T-helper 17 cell (primary cell): ENCODE measurements at places on chromosomes 12 and 14. TPM values are rescaled to one million over a fixed set of nuclear protein-coding genes. Genes with fewer than 3 reads are reported as not detected.

The IGFBP6 gene
- total RNA-seq, result 0.45 TPM

The VASH1 gene
- 11.7 TPM for total RNA-seq

The CRIP1 gene
- 842 TPM for total RNA-seq

The CHURC1 gene
- total RNA-seq, result 78.3 TPM

The KRT73 gene
- 0.40 TPM for total RNA-seq

The CCDC175 gene
- total RNA-seq, result not detected

The ADAM21 gene
- not detected for total RNA-seq

The POTEG gene
- not detected for total RNA-seq

The SLC6A15 gene
- total RNA-seq, result not detected

The RIPK3 gene
- 26.1 TPM for total RNA-seq

The ABCD2 gene
- 9.1 TPM for total RNA-seq

The LRRC74A gene
- total RNA-seq, result not detected

The PPP1R1A gene
- not detected for total RNA-seq

The WSCD2 gene
- 0.60 TPM for total RNA-seq

The BCL11B gene
- 167 TPM for total RNA-seq

The SOCS2 gene
- 24.3 TPM for total RNA-seq

The BAZ2A gene
- total RNA-seq, result 203 TPM

The ANHX gene
- not detected for total RNA-seq

The MFAP5 gene
- total RNA-seq, result not detected

The MEG3 gene
- total RNA-seq, result not detected

The LRP1-AS gene
- not detected for total RNA-seq

The HOXC9 gene
- total RNA-seq, result not detected

The TMEM229B gene
- 15.2 TPM for total RNA-seq

The ABCB9 gene
- total RNA-seq, result 4.1 TPM

The DLK1 gene
- not detected for total RNA-seq

The ATL1 gene
- 5.2 TPM for total RNA-seq

The CEBPE gene
- total RNA-seq, result 0.25 TPM

The SLCO1B1 gene
- total RNA-seq, result not detected

The SRGAP1 gene
- total RNA-seq, result 0.05 TPM

The MED13L gene
- 184 TPM for total RNA-seq

The LRRC43 gene
- total RNA-seq, result not detected

The ANKRD33 gene
- total RNA-seq, result not detected

The NTF3 gene
- total RNA-seq, result not detected

The ASB2 gene
- total RNA-seq, result 2.3 TPM

The SDS gene
- not detected for total RNA-seq

The LRP6 gene
- 2.0 TPM for total RNA-seq

The B4GALNT3 gene
- 1.7 TPM for total RNA-seq

The TIMELESS gene
- total RNA-seq, result 5.1 TPM

The ZNF140 gene
- 10.9 TPM for total RNA-seq

The MYH6 gene
- not detected for total RNA-seq

The DYRK2 gene
- total RNA-seq, result 88.9 TPM

The LMNTD1 gene
- not detected for total RNA-seq

The SLC7A8 gene
- total RNA-seq, result 2.0 TPM

The DBX2 gene
- total RNA-seq, result not detected

The LRRC10 gene
- total RNA-seq, result not detected

The GTF2H3 gene
- total RNA-seq, result 14.6 TPM

The KCNK10 gene
- total RNA-seq, result not detected

The PMEL gene
- not detected for total RNA-seq
